Astrocyte (in vitro differentiated cells and primary cell): ENCODE measurements at places on chromosomes 7 and 10.

- no peak overlapping the region for H3K4me3 ChIP-seq
- no peaks in the 10 kb centered on the region for H3K36me3 ChIP-seq
- H3K27ac ChIP-seq: no peak overlapping the region
Observed at GRCh38 chr7:103538964-103539709, 93.1 kb upstream of the SLC26A5 start.

- no peaks in the 10 kb centered on the region for H3K36me3 ChIP-seq
- H3K4me1 ChIP-seq: peaks cover 6% of the 10 kb centered on the region
- H3K27me3 ChIP-seq: no peaks in the 10 kb centered on the region
- H3K4me3 ChIP-seq: no peak overlapping the region
- DNase-seq: no peak
- H3K27ac ChIP-seq: no peak overlapping the region
Observed at GRCh38 chr7:115004121-115004520, 82.2 kb downstream of the MDFIC start.

DNA sequence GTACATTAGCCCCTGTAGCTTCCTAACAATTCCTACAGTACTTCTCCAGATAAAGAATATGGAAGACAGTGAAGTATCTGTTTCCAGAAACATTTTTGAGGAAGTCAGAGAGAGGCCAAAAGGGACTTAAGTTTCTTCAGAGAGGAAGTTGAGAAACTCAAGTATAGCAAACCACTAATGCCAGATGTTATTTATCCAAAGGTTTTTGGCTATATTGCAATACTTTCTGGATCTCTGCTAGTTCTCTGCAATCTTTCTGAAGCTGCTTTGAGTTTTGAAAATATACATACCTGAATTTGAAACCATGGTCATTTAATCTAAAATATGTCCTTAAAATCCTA, 64.7 kb downstream of the BICC1 start:
- H3K36me3 ChIP-seq: no peaks in the 10 kb centered on the region
- peaks cover 4% of the 10 kb centered on the region for H3K4me1 ChIP-seq
- H3K27ac ChIP-seq: no peak overlapping the region
- no peak overlapping the region for H3K4me3 ChIP-seq
- H3K27me3 ChIP-seq: no peaks in the 10 kb centered on the region

GRCh38 chr7:98234429-98235147, 17.4 kb downstream of the TECPR1 start:
- H3K4me3 ChIP-seq: no peak overlapping the region
- H3K36me3 ChIP-seq: no peaks in the 10 kb centered on the region
- H3K4me1 ChIP-seq: peaks cover 10% of the 10 kb centered on the region
- DNase-seq: no peak

DNA sequence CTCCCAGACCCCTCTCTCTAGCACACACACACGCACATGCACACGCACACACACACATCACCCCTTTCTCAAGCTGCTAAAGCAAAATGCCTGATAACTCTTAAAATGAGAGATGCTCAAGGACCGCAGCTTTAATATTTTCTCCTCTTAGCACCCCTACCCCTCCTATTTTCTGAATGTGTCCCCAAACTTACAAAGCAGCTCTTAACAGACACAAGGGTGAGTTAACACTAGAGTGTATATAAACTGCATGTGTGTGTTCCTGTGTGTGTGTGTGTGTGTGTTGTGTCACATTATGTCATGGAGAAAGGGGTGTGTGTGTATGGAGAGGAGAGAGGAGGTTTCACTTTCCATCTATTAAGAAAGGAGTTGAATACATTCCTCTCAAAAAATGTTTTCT, 1.3 kb downstream of the PTN start:
- peaks cover 7% of the 10 kb centered on the region for H3K4me1 ChIP-seq
- no peaks in the 10 kb centered on the region for H3K27me3 ChIP-seq
- peak overlapping the region; percentile 70 for H3K4me3 ChIP-seq
- H3K27ac ChIP-seq: no peak overlapping the region
- DNase-seq: peak; percentile 36

DNA sequence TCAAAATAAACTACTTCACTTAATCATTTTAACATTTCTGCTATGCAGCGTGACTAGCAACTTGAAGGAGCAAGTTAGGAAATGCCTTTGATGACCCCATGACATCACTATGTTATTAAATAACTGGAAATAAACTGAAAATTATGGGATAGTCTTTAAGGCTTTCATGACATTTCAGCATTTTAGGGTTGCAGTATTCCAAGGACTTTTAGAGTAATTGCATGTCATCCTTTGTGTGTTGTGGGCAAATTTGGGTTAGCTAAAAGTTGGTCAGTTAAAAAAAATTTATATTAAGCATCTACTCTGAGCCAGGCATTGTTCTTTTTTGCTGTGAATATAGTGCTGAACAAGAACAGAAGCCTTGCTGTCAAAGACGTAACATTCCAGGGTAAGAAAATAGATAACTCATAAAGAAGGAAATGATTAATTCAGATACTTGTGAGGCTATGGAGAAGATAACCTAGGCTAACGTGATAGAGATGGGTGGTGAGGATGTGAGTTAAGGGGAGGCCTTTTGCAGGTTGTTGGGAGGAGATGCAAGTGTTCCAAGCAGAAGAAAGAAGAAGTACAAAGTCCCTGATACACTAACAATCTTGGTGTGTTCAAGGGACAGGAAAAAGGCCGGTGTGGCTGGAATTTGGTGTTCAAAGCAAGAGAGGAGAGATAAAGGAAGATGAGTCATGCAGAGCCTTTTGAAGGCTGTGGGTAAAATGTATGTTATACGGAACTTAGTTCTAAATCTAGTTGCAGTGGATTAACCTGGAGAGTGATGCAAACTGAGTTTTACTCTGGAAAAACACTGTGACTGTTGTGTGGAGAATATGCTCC, 610.2 kb downstream of the AUTS2 start:
- H3K4me3 ChIP-seq: no peak overlapping the region
- peaks cover 12% of the 10 kb centered on the region for H3K4me1 ChIP-seq
- H3K36me3 ChIP-seq: no peaks in the 10 kb centered on the region
- H3K27me3 ChIP-seq: no peaks in the 10 kb centered on the region
- DNase-seq: peak; percentile 66
- H3K27ac ChIP-seq: no peak overlapping the region

DNA sequence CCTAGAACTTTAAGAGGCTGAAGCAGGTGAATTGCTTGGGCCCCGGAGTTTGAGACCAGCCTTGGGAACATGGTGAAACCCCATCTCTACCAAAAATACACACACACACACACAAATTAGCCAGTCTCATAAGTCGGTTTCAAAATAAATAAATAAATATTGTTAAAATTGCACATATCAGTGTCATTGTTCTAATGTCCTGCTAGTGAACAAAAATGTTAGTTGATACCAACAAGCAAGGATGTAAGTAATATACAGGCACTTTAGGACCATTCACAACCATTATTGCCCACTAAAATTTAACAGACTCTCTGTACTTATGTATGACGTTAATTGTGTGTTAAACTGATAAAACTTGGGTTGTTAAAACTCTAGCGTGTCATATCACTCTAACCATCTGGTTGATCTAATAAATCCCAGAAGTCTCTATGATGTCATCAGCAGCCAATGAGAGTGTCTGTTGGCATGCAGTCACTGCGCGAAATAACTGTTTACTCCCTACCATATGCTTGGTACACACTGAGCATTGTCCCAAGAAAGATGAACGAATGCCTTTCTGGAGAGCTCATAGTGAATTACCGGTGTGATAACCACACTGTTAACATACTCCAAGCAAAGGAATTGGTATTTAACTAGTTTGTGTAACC, 30.4 kb upstream of the OTUD1 start:
- no peaks in the 10 kb centered on the region for H3K36me3 ChIP-seq
- peak; percentile 2 for DNase-seq
- no peak overlapping the region for H3K4me3 ChIP-seq

DNA sequence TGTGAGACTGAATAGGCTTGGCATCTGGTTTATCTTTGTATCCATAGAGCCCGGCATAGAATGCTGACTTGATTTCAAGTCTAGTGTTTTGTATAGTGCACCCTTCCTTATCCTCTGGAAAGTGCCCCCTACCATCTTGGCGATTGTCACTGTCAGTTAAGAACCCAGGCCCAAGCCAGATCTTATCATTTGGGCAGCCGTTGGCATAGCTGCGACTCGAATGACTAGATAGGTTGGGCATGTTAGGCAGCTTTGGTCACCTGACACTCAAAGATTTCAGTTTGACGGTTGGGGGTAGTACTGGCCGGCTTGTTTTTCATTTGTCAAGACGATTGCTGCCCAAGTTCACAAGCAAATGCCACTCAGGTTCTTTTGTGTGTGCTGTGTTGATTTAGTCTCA, 6.6 kb downstream of the NIPSNAP2 start:
- H3K4me3 ChIP-seq: no peak overlapping the region
- peaks cover 2% of the 10 kb centered on the region for H3K4me1 ChIP-seq
- H3K27ac ChIP-seq: no peak overlapping the region
- DNase-seq: no peak

DNA sequence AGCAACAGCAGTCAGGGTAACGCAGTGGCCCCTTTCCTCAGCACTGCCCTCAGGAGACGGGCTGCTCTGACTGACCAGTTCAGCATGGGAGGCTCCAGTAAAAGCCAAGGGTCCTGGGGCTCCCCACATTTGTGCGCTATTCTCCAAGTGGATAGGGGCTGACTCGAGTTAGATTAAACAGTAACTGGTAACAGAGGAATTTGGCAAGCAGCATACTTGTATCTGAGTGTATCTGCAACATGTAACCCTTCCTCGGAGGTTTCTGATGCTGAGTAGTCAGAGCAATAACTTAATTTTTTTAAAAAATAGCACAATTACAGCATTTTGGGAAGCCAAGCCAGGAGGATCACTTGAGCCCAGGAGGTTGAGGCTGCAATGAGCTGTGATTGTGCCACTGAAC, 22.8 kb downstream of the SORBS1 start:
- peaks cover 4% of the 10 kb centered on the region for H3K4me1 ChIP-seq
- no peak overlapping the region for H3K27ac ChIP-seq
- no peaks in the 10 kb centered on the region for H3K36me3 ChIP-seq
- no peaks in the 10 kb centered on the region for H3K27me3 ChIP-seq

DNA sequence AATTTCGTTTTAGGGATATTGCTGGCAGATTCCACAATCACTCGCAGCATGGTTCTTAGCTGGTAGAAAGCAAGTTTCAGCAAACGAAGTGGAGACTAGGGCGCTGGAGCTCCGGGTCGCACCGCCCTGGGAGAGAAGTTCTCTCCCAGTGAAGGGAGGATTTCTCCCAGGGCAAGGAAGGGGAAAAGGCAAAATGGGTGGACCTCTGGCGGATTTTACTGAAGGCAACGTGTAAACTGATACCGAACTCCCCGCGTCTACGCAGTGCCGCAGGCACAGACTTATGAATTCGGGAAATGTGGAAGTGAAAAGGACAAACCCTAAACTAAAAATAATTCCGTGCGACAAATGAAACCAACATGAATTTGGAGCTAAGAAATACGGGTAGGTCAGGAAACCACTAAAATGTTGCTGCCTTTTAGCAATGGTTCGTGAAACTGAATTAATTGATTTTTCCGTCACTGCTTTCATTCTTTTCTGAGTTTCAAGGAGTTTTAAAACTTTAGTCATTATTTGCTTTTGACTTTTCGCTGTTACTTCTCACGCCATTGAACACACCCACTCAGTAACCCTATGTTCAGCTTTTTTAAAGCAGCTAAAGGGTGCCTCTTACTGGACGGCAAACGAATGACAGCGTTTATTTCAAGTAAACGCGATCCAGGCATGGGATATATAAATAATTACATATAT, at the start of gene MYOF:
Gene MYOF (minus strand): TSS at position 190 of the 690 bp plus-strand sequence. CDS start 140 bp downstream, at position 50.
- DNase-seq: peak; percentile 83
- peaks cover 26% of the 10 kb centered on the region for H3K4me1 ChIP-seq
- H3K36me3 ChIP-seq: peaks cover 8% of the 10 kb centered on the region

DNA sequence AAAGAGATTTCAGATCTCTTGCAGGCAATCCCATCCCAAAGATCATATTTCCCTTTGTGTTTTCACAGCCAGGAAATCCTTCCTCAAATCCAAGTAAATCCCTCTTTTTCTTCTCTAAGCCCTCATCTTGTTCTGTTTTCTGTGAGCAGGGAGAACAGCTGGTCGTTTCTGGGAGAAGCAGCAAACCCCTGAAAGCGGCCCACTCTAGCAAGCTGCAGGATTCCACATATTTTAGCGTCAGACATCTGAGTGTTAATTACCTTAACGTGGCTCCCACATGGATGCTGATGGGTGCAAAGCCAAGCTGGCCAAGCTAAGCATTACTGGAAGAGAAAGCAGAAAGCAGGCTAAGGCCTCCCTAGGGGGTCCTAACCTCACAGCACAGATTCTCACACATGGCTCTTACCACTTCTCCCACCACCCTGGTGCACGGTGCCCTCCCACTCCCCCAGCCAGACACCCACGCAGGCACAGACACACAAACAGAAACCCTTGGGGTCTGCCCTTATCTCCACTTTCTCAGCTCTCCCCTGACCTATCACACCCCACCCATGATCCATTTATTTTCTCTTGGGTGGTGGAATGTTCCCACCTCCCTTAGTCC, 551.0 kb upstream of the AUTS2 start:
- no peaks in the 10 kb centered on the region for H3K27me3 ChIP-seq
- H3K36me3 ChIP-seq: no peaks in the 10 kb centered on the region
- H3K4me1 ChIP-seq: no peaks in the 10 kb centered on the region
- DNase-seq: no peak
- H3K4me3 ChIP-seq: no peak overlapping the region

GRCh38 chr10:119812684-119813083, 60.0 kb downstream of the MCMBP start:
- H3K27me3 ChIP-seq: no peaks in the 10 kb centered on the region
- H3K36me3 ChIP-seq: no peaks in the 10 kb centered on the region
- DNase-seq: no peak
- no peak overlapping the region for H3K27ac ChIP-seq
- no peaks in the 10 kb centered on the region for H3K4me1 ChIP-seq

- no peak overlapping the region for H3K4me3 ChIP-seq
- H3K27ac ChIP-seq: no peak overlapping the region
- H3K27me3 ChIP-seq: no peaks in the 10 kb centered on the region
Observed at GRCh38 chr10:122983898-122984297, 3.7 kb downstream of the PSTK start.

DNA sequence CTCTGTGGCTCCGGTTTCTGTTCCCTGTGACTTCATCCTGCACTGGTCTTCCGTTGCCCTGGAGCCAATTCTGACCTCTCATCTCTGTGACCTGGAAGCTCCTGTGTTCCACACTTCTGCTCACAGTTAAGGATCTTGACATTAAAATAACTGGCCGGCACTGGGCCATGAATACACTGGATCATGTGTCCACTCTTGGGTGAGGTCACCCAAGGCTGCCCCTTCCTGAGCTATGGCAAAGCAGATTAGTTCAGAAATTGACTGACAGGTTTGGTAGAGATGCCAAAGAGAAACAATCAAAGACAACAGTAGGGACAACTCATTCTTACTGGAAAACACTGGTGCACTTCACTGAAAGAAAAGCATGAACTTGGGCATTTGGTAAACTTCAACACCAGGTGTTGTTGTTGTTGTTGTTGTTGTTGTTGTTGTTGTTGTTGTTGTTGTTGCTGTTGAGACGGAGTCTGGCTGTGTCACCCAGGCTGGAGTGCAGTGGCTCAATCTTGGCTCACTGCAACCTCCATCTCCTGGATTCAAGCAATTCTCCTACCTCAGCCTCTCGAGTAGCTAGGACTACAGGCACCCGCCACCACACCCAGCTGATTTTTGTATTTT, 36.7 kb upstream of the GRID1 start:
- H3K36me3 ChIP-seq: no peaks in the 10 kb centered on the region
- DNase-seq: no peak
- no peak overlapping the region for H3K27ac ChIP-seq
- H3K4me1 ChIP-seq: peaks cover 28% of the 10 kb centered on the region
